SW 1271 (cell line): ENCODE measurements at places on chromosomes 12 and 14.

DNA sequence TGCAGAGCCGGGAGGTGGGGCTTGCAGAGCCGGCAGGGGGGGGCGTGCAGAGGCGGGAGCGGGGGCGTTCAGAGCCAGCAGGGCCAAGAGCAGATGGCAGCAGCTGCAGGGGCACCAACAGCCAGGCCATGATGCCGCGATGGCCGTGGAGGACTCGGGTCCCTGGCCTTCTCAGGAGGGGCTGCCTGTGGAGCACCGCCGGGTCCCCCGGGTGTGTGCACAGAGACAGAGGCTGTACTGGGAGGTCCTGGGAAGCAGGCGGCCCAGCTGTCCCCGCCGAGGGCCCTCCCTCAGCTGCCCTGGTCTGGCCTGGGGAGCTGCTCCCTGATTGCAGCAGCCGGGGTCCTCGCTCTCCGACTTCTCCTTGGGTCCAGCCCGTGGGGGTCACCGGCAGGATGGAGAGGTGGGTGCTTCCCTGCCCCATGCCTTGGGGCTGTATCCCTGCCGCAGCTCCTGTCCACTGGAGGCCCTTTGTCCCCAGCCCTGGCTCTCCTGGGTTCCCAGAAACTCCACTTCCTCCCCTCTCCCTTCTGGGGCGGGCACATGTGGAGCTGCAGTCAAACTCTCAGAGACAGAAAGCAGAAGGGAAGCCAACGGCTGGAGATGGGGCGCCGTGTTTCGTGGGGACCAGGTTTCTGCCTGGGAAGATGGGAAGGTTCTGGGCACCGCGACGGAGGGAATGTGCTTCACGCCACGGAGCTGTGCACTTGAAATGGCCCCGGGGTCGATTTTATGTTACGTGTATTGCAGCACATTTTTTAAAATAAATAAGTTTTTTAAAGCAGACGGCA, 75.8 kb upstream of the GALNT9 start:
- DNase-seq = no peak

DNA sequence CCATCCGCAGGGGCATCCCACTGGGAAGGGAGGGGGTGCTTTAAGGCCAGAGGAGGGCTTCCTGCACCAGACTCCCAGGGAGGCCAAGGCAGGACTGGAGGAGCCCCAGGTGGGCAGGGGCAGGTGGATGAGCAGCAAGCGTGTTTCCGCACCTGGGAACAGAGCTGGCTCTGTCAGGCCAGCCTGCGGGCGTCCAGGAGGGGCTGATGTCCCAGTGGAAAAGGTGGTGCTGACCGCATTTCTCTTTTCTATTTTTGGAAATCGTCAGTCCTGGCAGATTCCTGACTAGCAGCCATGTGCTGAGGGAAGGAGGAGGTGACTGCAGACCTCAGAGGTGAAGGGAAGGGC, 27.2 kb downstream of the CHGA start:
- DNase-seq = no peak

GRCh38 chr14:61662437-61663311, 32.6 kb upstream of the HIF1A start:
- peak; percentile 33 for DNase-seq

- DNase-seq = no peak
Measured at GRCh38 chr12:101713059-101713682, 15.7 kb downstream of the CHPT1 start.

GRCh38 chr14:101819251-101819990, 57.9 kb downstream of the PPP2R5C start:
- DNase-seq = no peak

DNA sequence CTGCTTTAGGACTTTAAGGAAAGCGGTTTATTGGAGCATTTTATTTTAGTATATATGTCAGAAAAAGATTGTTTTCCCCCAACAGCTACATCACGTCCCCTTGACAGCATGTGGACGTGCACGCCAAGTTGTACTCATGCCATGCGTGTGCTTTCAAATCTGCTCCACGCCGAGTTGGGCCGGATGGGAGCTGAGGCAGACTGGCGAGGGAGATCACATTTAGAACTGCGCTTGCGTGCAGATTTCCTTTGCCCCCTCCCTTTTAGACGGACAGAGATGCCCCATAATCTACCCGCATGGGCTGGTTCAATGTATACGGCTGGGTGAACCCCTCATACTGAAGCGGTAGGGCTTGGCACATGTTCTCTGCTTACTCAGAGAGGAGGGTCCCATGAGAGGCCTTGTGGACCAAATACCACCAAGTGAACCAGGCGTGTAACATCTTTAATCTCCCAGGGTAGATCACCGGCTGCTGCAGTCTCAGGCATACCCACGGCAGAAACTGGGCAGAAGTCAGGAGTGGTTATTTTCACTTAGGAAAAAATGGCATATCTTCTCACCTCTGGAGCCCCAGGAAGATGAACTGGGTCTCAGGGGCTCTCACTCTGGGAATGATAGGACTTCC, 92.1 kb downstream of the ESR2 start:
- no peak for DNase-seq

GRCh38 chr14:74963178-74963704, 7.8 kb upstream of the PGF start:
- DNase-seq = no peak

GRCh38 chr12:10554756-10555481, 49.2 kb downstream of the EIF2S3B start:
- DNase-seq = no peak

DNA sequence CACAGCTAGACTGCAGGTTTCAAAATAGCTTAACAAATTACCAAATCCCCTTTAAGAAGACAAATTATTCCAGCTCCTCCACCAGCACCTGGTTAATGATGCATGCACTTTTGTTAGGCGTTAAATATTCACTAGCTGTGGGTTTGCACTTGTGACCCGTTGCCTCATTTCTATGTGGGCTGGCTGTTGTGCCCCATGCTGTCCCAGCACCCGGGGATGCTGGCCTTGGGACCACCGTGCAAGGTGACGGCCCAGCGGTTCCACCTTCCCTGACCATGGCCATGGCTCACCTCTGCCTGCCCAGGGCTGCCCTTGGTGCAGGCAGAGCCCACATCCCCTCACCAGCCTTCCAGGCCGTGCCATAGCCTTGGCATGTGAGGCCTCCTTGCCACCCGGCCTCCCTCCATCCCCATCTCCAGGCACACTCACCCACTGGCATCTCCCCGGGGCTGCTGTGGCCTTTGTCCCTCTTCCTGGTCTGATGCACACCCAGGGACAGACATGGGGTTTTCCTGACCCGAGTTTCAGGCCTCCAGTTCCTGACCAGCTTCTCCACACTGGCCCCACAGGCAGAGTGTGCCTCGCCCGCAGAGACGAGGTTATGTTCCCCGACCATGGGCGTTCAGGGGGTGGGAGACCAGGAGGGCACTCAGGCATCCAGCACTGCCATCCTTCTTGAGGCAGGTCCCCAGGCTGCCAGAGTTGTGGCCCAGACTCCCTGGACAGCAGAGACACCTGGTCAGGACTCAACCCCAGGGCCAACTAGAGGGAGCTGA, 20.3 kb upstream of the C14orf180 start:
- no peak for DNase-seq

GRCh38 chr12:47362126-47362705, 282.5 kb upstream of the AMIGO2 start:
- no peak for DNase-seq

GRCh38 chr12:130195369-130195768, 33.1 kb downstream of the FZD10 start:
- DNase-seq = no peak

GRCh38 chr12:70091021-70091521, 152.2 kb upstream of the CNOT2 start:
- DNase-seq = no peak
